CD4-positive, alpha-beta T cell treated with Interleukin-15 for 1 hour (primary cell): ENCODE measurements at places on chromosomes 1 and 21.

DNA sequence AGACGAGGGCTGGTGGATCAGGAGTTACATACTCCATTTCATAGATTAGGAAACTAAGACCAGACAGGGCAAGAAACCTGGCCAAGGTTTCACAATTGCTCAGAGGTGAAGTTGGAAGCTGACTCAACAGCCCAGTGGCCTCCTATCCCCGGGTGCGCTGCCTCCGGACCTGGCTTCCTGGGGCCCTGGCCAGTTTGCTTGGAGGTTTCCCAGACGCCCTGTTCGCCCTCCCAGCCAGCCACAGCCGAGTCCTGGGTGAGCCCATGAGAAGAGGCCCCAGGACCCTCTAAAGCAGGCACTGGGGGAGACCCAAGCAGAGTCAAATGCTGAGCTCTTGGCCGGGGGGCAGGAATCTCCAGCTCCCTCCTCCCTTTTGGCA lies 180.1 kb downstream of the ZBTB18 start:
- no peak for DNase-seq

DNA sequence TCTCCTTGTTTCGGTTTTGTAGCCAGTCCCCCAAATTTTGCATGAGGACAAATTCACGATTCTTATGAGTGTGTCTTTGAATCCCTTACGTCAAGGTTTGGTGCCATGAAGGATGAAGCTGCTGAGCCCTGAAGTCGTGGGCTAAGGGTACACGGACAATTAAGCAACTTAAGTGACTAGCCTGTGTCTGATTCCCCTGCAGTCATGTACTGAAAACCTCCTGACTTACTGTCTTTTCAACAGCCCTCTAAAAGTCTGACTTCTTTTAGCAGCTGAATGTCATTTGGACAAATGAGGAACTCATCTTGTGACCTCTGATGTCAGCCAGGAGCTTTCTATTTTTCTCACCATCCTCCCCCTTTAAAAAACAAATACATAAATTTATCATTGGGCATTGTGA lies 27.1 kb upstream of the C1orf105 start:
- no peak for DNase-seq

GRCh38 chr1:95168761-95169351 lies 51.7 kb downstream of the TLCD4 start:
- DNase-seq = no peak

DNA sequence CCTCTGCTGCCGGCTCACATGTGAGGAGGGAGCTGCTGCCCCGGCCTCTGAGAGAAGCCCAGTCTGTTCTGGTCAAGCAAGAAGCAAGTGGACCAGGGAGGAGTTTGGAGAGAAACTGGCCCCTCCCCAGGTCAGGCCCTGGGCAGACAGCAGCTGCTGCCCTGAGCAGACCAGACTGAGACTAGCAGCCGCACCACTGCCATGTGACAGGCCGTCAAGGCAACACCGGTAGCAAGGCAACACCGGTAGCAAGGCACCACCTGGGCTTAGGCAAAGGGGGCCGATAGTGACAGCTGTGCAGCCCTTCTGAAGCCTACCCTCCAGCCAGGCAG lies 50.3 kb downstream of the ARHGEF16 start:
- no peak for DNase-seq

DNA sequence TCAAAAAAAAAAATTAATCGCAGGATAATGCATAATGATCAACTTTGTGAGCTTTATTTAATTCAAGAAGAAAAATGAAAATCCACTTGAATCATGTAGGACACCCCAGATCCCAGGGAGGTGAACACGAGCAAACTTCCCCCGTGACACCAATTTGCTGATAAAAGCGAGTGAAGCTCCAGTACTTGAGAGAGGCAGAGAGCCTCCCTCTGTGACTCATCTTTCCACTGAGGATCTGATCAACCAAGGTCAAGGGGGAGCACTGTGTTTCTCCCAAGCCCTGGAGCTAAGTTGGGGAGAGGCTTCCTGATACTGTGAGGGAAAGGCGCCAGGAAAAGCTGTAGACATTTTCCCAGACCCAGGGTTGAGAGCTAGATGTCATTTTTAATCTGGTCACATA lies 160.9 kb downstream of the SLC44A5 start:
- no peak for DNase-seq

- DNase-seq = no peak
Measured at GRCh38 chr1:222225316-222225691, 322.6 kb downstream of the HHIPL2 start.

- no peak for DNase-seq
Measured at GRCh38 chr1:95127380-95127779, 10.2 kb downstream of the TLCD4 start.

DNA sequence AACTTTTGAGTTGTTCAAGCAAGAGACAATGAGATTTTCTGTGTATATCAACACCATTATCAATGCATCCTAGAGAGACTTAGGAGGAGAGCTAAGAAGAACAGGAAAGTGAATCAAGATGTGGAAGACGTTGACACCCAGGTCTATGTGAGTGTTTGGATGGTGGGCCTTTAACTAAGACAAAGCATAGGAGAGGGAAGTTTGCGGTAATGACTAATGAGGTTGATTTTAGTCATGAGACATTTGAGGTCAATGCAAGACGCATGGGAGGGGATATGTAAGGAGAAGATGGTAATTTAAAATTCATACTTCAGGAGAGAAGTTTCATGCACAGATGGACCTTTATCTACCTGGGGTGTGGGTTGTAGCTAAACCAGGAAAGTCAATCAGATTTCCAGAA lies 269.6 kb downstream of the VAV3 start:
- DNase-seq = no peak

- no peak for DNase-seq
Measured at GRCh38 chr1:107710005-107710404, 255.0 kb downstream of the VAV3 start.

GRCh38 chr1:147434921-147435320 lies 106.4 kb upstream of the BCL9 start:
- DNase-seq = no peak

DNA sequence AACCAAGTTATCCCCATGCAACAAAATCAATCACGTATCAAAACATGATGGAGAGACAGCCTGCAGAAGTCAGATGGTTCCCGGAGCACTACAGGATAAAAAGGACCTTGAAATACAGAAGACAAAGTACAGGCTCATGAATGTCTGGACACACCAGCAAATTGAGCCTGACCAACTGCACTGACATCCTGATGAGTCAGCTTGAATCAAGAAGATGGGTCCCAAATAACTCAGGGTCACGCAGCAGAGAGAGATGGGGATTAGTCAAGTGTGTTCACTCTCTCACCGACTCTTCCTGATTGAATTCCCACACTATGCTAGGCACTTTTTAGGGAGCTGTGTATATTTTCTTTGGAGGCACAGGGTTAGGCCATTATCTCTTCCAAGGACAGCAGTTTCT lies 71.1 kb upstream of the DIRAS3 start:
- DNase-seq = no peak

GRCh38 chr1:13539683-13540082 lies 25.9 kb upstream of the LRRC38 start:
- no peak for DNase-seq

DNA sequence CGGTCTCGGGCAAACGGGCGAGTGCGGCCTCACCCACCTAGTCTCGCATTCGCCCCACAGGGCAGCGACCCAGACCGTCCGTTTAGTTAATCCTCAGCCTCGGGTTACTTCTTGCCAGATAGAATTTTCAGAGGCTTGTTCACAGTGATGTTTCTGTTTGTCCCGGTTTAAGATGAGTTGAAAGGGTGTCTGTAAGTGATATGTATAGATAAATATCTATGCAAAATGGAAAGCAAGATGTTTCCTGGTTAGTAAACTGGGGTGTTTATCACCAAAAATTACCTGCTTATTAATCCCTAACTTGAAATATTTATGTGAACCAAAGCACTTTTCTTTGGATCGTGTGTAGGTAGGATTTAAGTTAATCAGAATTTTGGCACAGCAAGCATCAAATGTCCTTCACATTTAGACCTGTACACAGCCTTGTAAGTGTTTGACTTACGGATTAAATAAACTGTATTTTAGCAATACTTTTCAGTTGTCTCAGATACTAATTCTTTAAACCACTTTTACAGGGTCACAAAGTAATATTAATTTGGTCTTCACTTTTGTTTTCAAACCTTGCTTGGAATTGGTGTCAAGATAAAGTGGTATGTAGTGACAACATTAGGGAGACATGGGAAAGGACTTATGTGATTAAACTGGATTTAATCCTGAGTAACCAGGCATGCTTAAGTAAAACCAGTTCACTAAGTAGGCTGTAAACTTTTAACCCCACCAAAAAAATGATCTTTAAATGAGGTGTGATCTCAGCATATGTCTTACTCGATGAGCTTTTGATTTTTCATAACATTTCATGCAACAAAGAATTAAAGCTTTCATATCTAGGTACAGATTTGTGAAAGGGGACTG lies 914 bp downstream of the ZNF326 start:
- no peak for DNase-seq

- DNase-seq = no peak
Measured at GRCh38 chr1:78840453-78841271, 165.9 kb downstream of the ADGRL4 start.

- no peak for DNase-seq
Measured at GRCh38 chr1:114145504-114146151, 8.0 kb downstream of the SYT6 start.

DNA sequence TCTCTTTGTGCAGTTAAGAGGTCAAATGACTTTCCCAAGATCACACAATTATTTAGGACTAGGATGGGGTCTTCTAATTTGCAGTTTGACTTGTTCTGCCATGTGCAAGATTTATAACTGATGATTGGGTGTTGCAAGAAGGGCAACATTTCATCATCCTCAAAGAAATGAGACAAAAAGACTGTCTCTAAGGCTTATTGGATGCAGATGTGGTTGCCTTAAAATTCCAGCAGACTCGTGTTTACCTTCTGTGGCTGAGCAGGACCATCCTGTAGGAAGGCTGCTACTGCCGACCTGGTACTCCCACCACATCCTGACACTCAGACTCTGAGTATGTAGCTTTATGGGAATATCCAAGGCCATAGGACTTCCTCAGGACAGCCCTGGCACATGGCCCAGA lies 99.9 kb upstream of the SGIP1 start:
- no peak for DNase-seq

GRCh38 chr1:232611834-232612233 lies 18.1 kb downstream of the SIPA1L2 start:
- no peak for DNase-seq

- DNase-seq = no peak
Measured at GRCh38 chr1:69246710-69247109, 321.0 kb upstream of the LRRC7 start.

DNA sequence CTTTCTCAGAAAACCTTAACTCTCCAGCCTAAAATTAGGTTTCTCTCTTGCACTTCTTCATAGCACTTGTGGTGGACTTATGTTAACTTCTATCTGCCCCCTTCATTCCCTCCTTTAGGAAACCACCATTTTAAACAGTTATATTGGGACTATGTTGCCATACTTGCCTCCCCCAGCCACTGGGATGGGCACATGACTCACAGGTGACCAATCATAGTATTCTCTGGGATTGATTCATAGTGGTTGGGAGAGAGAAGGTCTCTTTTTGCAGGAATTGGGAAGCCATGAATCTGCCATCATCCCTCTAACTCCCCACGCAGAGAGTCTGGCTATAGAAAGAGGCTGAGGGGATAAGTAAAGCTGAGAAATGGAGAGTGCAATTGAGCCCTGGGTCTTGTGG lies 50.4 kb upstream of the NRDC start:
- no peak for DNase-seq

GRCh38 chr1:201530741-201531531 lies 8.0 kb upstream of the NAV1 start:
- DNase-seq = peak; percentile 52

DNA sequence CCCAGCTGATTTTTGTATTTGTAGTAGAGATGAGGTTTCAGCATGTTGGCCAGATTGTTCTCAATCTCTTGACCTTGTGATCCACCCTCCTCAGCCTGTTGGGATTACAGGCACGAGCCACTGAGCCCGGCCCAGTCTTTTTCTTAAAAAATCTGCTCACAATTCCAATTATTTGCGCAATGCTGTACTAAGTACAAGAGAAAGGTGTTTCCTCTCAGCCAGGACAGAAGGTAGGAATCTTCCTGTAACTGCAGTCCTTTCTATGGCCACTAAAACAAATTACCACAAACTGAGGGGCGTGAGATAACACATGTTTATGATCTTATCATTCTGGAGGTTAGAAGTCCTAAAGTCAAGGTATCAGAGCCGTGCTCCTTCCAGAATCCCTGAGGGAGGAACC lies 6.9 kb upstream of the CBR3 start:
- DNase-seq = no peak

DNA sequence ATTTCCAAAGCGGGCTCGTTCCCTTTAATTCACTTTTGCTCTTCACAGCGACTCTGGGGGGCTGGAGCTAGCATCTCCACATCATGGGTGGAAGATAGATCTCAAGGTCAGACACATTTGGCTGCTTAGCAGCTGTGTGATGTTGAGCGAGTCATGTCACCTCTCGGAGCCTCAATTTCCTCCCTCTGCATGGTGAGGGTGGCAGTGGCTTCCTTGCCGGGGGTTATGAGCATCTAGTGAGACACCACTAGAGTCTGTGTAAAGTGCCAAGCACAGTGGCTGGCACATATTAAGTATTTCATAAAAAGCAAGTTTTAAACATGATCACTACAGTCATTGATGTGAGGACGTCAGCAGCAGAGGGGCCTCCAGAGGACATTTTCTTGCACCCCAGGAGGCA lies 16.9 kb upstream of the ECE1 start:
- DNase-seq = no peak

GRCh38 chr1:12296623-12297022 lies 66.8 kb downstream of the VPS13D start:
- DNase-seq = no peak

DNA sequence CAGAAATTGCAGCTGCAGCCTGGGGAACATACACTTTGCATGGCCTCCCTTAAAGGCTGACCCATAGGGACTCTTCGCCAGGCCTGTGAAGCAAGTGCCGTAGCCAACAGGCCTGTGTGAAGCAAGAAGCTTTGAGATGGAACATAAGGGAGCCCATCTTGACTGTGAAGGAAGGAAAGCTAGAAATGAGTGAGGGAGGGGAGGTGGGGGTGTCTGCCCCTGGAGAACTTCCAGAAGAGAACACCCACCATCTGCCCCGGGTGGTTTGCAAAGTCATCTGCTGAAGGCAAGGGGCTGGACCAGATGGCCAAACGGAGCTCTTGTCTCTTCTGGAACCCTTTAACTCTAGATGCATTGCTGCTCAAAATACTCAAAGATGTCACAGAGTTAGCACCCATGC lies 103.3 kb upstream of the GRIK3 start:
- DNase-seq = no peak

DNA sequence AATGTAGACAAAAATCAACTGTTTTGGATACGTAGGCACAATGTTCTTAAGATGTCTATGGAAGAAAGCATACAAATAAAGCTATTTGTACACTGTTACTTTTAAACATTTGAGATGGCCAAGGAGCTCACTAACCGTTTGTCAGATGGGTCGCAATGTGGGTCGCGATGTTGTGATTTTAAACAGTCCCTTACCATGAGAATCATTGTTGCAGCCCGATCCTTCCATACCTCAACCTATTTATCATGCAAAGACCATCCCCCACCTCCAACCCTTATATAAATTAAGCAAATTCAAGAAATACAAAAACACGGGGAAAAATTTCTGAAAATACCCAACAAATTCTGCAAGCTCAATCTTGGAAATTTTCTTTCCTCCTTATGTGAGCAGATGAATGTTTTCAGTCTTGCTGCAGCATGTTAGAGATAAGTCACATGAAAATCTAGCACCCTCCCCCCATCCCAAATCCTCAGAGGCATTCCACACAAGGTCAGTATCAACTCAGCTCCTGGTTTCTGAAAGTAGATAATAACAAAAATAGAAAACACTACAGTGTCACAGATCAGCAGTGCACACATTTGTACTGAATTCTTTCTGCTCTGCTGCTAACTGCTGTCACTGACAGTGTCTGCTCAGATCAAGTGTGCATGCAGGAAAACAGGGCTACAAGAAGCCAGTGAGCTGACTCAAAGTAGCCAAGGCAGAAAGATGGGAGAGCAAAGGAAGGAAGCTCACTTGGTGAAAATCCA lies 92.9 kb upstream of the TTC39A start:
- DNase-seq = no peak
